ENCODE measurements at places on chromosomes 11 and 22.

DNA sequence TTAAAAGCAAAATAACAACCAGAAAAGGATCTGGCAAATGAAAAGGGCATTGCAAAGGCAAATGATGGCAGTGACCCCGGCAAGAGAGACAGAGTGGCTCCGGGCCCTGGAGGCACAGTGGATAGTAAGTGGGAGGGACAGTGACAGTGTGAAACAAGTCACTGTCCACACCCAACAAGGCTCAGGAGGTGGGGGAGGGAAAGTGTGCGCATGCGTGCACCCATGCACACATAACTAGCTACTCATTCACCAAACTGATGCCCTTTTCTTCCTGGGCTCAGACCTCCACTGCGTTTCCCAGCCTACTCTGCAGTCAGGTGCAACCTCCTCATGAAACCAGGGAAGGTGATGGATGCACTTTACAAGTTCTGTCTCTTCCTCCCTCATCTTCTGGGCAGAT, 108.4 kb downstream of the SHANK2 start:
- no peak for DNase-seq

DNA sequence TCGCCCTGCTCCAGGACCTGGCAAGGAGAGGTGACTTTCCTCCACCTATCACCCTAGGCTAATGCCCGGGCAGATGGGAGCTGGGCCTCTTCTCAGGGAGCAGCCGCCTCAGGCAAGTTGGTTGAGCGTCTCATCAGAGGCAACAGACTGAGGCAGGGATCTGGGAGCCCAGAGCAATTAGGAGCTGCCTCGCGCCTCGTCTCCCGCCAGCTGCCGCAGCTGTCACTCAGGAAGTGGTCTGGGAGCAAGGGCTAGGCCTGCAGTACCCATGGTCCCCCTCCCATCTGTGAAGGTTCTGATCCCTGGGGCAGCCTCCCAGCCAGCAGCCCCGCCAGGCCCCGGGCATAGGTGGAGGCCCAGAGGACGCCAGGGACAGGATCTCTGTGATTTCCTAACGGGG, 4.6 kb upstream of the CABP7 start:
- DNase-seq, result no peak

DNA sequence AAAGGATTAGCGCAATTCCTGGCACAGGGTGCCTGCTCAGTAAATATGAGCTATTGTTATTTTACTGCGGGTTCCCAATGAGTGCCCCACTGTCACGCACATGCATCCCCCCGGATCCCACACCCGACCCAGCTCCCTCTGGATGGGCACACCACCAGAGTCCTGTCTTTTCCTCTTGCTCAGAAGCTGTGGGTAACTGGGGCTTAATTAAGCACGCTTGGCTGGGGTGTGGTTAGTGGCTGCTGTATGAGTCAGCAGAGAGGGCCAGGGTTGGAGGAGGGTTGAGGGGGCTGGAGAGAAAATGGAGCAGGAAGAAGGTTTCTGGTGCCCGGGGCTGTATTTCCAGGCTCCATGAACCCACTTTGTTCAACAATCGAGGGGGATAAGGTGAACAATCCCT, 30.3 kb upstream of the NECTIN1 start:
- peak; percentile 28 for DNase-seq

DNA sequence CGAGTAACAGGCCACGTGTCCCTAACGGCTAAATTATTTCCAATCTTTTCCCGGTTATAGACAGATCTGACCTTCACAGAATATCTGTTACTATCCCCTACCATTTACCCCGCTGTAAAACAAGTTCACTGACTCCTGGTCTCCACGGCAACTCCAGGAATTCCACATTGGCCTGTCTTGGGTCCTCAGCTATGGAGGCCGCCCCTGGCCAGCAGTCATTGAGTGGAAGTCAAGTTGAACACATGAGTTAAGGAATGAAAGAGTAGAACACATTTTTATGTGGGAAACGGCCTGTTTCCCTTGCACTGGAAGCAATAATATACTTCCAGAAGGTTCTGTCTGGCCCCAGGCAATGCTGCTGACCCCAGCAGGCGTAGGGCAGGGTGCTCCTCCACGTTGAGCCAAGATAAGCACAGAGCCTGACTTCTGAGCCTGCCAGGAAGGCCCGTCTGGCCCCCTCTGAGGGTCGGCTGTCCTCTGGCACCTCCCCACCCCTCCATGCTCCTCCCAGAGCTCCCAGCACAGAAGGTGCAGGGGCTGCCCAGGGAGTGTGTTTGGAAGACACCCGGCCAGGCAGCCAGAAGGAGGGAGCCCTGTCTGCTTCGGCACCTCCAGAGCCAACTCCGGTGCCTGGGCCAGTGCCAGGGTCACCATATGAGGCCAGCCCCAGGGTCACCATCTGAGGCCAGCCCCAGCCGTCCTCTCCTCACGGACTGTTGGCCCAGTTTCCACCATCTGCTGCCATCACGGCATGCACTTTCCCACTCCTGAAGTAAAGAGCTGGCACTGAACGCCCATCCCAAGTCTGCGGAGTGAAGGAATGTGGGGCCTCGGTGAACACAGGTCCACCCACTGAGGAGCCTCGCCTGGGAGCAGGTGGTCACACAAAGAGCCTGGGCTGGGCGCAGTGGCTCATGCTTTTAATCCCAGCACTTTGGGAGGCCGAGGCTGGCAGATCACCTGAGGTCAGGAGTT, 813.2 kb downstream of the BRD1 start:
- no peak for DNase-seq

DNA sequence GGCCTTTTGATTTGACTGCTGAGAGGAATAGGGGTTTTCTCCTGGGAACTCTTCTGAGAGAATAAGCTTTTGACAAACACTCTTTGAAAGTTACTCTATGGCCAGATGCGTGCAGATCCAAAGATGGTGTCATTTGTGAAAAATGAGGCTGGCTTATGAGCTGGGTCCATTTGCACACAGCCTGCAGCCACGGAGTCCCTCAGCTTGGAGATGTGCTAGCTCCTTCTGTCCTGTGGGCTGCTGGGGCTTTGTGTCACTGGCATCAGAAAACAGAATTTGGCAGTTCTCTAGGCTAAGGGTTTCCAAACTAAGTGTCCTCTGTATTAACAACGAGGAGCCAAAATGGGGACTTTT, 702.4 kb downstream of the NTM start:
- no peak for DNase-seq

DNA sequence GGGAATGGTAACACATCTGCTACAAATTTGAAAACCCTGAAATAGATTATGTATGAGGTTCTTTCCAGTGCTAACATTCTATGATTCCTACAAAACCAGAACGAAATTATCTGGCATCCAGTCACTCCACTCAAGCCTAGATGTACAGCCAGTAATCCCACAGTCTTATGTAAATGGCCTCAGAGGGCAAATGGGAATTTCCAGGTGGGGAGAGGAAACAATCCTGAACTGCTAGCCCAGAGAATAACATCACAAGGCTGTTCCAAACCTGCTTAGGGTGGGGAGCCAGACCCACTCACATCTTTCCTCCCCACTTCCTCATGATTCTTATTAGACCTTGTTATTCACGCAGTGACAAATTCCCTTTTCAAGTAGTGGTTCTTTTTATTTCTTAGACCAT, 3.5 kb downstream of the FIBIN start:
- DNase-seq, result no peak

GRCh38 chr11:57885298-57886050, 123.9 kb downstream of the CTNND1 start:
- DNase-seq, result no peak

- no peak for DNase-seq
Observed at GRCh38 chr11:66918741-66919140, 39.4 kb downstream of the PC start.

DNA sequence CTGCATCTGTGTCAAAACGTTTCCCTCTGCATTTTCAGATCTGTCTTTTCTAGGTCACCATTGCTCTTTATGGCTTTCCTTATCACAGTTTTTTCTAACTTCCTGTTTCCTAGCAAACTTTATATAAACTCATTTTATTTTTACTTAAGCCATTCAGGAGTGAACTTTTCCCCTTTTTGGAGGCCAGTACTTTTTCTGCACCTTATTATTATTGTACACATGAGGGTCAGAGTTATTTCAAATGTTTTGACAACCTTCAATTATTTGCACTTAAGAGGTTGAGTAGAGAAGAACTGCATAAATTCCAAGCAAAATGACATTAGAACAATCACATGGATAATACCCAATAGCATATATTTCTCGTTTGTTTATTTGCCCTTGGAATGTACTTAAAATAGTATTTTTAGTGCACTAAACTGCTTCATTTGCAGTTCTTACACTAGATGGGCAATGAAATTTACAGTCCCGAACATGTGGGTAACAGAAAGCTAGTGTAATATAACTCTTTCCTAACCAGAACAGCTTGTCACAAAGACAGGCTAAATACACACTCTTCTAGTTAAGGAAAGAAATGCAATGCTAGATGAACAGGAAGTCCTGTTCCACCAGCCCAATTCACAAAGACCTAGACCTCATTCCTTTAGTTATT, 79.5 kb downstream of the UBASH3B start:
- no peak for DNase-seq

GRCh38 chr11:127042445-127042844, 41.9 kb upstream of the KIRREL3 start:
- DNase-seq, result no peak

GRCh38 chr11:73366265-73366610, 10.0 kb upstream of the RELT start:
- no peak for DNase-seq

DNA sequence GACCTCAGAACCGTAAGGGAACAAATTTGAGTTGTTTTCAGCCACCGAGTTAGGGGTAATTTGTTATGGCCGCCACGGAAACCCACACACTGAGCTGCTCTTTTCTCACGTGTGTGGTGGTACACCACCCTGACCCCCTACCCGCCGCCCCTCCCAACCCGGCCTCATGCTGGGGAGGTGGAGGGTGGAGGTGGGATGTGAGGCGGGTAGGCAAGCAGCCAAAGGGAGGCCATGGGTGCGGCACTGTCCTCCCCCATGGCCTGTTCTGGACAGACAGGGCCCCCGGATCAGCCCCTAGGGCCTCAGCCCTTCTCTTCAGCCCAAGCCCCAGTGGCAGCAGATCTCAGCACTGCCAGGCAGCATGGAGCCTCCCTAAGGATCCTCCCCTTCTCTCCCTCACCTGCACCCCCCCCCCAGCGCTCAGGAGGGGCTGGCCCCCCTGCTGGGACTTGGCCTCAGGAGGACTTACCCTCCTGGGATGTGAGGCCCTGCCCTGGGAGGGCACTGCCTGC, 7.9 kb downstream of the PRR5 start:
- DNase-seq, result no peak

GRCh38 chr22:27594474-27595134, 207.0 kb downstream of the MN1 start:
- no peak for DNase-seq

- DNase-seq, result no peak
Observed at GRCh38 chr22:29069463-29069862, 3.4 kb upstream of the KREMEN1 start.

- no peak for DNase-seq
Observed at GRCh38 chr11:61969391-61969758, 1.9 kb upstream of the FTH1 start.

DNA sequence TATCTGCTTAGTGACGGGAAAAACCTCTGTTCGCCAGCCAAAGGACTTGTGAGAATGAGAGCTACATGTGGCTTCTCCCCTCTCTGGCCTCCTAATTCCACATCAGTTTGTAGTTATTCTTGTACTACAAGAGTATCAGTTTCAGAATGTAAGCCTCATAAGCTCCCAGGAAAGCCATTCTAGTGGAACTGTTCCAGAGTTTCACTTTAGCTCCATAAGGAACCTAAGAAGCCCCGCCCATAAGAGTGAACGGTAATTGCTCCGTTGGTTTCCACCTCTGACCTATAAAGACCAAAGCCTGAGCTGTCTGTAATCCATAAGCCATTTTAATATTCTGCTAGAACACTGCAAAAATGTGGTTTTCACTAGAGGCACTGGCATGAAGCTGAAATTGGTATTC, 53.0 kb downstream of the SIK3 start:
- peak; percentile 37 for DNase-seq

DNA sequence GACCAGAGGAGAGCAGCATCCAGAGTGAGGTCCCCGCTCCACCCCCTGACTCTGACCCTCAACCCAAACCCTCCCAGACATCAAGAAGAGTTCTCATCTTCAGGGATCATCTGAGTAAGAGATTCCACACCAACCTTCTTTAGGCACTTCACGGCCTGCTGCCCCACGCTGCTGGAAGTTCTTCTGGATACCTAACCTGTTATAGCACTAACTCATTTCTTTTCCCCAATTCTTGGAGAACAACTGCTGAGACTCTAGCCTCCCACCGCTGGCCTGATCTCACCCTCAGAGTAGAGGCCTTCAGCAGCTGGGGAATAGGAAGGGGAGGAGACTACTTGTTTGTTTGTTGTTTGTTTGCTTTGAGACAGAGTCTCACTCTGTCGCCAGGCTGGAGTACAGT, 7.3 kb downstream of the TMPRSS13 start:
- no peak for DNase-seq

- DNase-seq, result no peak
Observed at GRCh38 chr11:119791047-119791446, 62.0 kb upstream of the NECTIN1 start.

GRCh38 chr11:14582793-14583192, 60.8 kb upstream of the PDE3B start:
- no peak for DNase-seq

DNA sequence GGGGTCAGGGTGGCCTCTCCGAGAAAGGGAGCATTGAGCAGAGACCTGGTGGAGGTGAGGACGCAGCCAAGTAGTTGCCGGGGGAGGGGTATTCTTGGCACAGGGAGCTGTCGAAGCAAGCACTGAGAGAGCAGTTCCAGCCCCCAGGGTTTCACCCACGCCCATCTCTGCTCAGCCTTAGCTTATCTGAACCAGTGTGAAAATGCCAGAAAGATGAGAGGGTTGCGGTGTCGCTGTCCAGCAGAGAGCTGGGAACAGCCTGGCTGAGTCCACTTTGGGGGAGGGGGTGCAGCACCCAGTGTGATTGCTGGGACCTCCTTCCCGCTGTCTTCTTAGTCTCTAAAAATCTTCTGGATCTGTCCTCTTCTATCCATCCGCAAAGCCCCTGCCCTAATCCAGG, 123.3 kb upstream of the TBCEL start:
- DNase-seq, result no peak

- no peak for DNase-seq
Observed at GRCh38 chr22:39880722-39881121, 12.8 kb downstream of the ENTHD1 start.

DNA sequence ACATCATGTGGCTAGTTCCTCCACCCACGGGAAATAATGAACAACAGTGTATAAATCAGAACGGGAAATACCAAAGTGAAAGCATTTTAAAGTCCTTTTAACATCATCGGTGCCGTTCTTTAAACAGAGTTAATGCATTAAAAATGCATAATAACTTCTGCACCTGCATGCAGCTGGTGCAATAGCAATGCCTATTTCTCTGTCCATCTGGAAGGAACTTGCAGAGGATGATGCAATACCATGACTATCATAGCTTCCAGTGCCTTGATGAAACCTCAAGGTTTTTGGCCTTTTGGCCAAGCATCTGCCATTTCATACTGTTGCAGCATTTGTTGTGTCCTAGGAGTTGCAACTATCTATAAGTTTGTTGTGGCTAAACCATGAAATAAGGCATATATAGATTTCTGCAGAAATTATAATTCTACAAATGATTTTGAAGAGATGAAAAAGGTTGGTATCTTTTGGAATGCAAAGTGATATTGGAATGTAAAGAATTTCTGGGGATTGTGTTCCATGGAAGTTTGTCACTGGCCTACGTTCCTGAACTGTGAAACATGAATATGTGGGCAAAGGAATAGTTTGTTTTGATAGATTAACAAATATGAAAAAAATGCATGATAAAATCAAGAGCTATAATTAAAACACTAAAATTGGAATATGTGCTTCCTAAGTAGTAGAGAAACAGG, 9.8 kb upstream of the EIF3F start:
- DNase-seq, result peak; percentile 35
